ENCODE measurements at places on chromosomes 11 and 22.
A peak's percentile ranks its signal among the peaks of the same experiment; 100 is the strongest.

- no peak for DNase-seq
These were observed 564.2 kb upstream of the KIRREL3 start for GRCh38 chr11:127564810-127565209.

DNA sequence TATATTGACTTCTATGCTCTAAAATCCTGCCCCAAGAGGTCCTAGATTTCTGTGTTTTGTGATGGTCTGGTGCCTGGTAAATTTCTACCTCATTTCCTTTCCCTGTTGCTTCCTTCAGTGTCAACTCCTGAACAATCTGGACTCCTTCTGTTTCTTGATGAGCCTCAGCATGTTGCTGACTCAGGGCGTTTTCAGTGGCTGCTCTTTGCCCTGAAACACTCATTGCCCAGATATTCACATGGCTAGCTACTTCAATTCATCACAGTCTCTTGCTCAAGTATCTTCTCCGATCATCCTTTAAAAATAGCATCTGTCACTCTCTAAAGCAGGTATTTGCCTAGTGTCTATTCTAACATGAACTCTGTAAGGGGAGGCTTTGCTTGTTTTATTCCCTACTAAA, 526.3 kb upstream of the RAG2 start:
- DNase-seq, result no peak

GRCh38 chr11:83115026-83115425, 41.9 kb upstream of the PCF11 start:
- no peak for DNase-seq

DNA sequence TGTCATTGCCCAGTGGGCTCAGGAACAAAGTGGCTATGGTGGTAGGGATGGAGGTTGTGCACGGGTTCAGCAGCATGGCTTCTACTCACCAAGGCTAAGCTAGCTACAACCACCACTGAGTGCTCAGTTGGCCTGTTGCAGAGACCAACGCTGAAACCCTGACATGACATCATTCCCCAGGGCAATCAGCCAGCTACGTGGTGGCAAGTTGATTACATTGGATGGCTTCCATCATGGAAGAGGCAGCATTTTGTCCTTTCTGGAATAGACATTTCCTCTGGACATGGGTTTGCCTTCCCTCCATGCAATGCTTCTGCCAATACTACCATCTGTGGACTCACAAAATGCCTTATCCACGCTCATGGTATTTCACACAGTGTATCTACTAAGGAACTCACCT, 634.3 kb downstream of the OPCML start:
- no peak for DNase-seq

DNA sequence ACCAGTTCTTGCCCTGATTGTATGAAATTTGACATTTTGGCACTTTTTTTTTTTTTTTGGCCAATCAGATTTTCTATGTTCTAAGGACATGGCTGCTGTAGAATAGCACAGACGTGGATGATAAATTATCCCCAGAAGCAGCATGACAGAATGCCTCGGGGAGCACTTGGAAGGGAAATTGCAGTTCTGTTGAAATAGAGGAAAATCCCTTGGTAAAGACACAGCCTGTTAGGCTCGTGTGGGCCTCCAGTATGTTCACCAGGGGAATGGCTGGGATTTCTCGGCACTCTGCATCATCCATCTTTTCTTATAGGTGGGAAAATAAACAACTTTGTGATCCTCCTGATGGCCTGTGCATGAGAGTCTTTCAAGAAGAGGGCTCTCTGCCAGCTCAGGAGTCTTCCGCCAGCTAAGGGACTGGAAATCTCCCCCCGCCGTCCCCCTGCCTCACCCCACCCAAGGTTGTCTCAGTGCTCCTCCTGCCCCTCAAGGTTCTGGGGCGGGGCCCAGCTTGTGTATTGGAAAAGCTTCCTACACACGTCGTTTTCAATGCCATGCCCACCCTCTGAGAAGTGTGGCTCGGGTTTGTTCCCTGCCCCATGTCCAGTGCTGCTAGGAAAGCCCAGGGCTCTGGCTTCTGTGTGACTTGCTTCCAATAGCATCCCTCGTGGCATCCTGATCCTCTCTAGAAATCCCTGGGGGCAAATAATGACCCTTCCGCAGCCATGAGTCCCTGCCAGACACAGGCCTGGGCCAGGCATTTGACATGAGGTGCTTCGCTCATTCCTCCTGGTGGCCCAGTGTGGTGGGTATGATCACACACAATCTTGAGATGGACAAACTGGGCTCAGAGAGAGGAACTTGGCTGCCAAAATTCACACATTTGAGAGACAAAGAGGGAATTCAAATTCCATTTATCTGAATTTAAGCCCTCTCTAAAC, 70.6 kb upstream of the ATXN10 start:
- no peak for DNase-seq

DNA sequence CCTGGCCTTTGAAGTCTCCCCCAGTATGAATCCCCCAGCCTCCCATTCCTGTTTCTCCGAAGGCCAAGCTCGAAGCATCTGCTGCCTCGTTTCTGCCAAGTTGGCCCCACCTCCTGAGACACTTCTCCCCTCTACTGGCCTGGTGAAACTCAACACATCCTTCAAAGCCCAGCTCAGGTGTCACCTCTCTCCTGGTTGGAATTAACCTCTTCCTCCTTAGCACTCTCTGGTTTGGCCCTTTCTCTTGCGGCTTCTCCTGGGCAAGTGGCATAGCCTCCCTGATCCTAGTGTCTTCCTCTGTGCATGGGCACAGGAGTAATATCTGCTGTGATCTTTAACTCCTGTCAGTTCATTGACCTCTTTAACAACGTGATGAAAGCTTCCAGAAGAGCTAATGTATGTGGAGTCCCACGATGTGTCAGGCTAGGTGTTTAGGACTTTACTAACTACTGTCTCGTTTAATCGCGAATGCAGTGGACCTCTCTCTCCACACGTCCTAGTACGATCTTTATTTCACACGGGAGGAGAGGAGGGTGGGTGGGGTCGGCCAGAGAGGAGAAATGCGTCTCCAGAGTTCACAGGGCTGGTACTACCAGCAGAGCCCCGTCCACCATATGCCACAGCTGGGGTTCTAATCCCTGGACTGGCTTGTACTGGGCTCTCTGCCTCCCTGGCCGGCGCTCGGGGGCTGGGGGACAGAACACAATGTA, 826 bp upstream of the PTPRJ start:
- no peak for DNase-seq

- DNase-seq, result no peak
These were observed 7.1 kb upstream of the HMGXB4 start for GRCh38 chr22:35250156-35250555.

- DNase-seq, result no peak
These were observed 75.3 kb downstream of the CD44 start for GRCh38 chr11:35214226-35214770.

DNA sequence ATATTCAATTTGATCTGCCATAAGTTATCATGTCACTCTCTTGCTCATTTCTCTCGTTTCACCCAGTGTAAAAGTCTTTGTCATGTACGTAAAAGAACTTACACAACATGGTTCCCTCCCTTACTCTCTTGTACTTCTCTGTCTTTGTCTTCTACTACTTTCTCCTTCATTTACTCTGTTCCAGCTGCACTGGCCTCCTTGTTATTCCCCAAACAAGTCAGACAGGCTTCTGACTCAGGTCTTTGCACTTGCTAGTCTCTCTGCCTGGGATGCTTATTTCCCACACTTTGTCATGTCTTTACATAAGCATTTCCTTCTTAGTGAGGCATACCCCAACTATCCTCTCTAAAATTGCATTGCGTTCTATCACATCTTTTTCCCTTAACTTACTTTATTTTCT, 117.3 kb downstream of the CYP2R1 start:
- no peak for DNase-seq

DNA sequence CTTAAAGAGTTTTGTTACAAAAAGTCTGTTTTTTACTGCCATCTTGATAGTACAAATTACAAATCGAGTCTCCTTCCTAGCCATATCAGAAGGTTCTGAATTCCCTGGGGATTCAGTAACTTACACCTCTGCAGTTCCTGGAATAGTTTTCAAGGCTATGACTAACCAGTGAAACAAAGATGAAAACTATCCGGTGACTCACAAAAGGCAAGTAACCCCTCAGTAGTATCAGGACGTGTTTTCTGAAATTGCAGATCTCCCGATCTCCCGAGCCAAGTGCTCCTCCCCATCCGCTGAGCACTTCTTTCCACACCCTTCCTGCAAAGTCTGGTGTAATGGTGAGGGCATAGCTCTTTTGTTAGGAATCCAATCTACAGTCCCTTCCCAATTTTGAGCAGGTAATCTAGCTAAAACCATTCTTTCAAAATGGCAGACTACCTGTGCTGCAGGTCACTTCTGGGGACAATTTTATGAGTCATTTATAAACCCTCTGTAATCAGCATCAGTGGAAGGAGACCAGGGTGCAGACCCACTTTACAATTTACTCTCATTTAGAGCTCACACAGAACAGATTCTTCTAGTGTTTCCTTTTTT, 7.7 kb downstream of the E2F8 start:
- no peak for DNase-seq

GRCh38 chr11:108959105-108959761, 294.4 kb downstream of the DDX10 start:
- DNase-seq, result no peak

GRCh38 chr11:133834682-133835592, 10.4 kb downstream of the SPATA19 start:
- peak; percentile 77 for DNase-seq

- DNase-seq, result no peak
These were observed 59.9 kb upstream of the PRDM11 start for GRCh38 chr11:45086526-45086925.

- DNase-seq, result no peak
These were observed 52.8 kb downstream of the LRRC32 start for GRCh38 chr11:76617553-76618265.

- no peak for DNase-seq
These were observed 314.3 kb downstream of the TTC28 start for GRCh38 chr22:28365371-28365770.

Data from right forelimb (tissue), 1 donor.